ENCODE measurements at places on chromosomes 5 and 9. TPM values are rescaled to one million over a fixed set of nuclear protein-coding genes. Genes with fewer than 3 reads are reported as not detected.

Gene CAMK2A
- polyA plus RNA-seq: 0.70 TPM

Gene PDGFRB
- 61.6 TPM for polyA plus RNA-seq

DNA sequence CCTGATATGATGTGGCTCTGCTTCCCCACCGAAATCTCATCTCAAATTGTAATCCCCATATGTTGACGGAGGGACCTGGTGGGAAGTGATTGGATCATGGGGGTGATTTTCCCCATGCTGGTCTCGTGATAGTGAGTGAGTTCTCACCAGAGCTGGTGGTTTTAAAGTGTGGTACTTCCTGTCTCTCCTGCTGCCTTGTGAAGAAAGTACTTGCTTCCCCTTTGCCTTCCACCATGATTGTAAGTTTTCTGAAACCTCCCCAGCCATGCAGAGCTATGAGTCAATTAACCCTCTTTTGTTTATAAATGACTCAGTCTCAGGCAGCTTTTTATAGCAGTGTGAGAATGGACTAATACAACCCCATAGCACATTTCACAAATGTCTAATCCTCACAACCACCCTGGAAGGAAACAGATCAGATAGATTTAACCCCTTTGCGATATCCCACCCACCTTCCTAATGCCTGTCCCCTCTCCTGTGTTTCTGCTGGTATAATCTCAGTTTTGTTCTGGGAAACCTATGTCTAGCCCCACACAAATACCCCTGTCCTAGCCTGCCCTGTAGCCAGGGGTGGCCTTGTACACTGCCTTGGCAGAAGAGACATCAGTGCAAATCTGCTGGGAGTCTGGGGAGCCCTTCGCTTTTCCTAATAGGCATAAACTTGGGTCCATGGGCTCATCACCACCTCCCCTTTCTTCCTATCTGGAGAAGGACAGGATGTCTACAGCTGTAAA lies 157.0 kb upstream of the RAI14 start:
- no peak for DNase-seq

DNA sequence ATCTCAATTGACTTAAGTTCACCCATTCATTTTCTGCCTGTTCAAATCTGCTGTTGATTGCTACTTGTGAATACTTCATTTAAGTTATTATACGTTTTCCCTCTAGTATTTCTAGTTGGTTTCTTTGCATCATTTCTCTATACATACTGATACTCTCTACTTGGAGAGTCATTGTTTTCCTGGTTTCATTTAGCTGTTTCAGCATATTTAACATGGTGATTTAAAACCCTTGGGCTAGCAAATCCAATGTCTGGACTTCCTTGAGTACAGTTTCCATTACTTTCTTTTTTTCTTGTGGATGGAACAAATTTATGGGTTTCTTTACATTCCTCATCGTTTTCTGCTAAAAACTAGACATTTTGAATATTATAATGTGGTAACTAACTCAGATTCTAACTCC lies 90.7 kb downstream of the AP3B1 start:
- no peak for DNase-seq

DNA sequence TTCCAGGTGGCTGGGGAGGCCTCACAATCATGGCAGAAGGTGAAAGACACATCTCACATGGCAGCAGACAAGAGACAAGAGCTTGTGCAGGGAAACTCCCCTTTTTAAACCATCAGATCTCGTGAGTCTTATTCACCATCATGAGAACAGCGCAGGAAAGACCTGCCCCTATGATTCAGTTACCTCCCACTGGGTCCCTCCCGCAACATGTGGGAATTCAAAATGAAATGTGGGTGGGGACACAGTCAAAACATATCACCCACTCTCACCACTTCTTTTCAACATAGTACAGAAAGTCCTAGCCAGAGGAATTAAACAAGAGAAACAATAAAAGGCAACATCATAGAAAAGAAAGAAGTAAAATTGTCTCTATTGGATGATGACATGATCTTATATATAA lies 223.4 kb upstream of the SLC24A2 start:
- DNase-seq: no peak

DNA sequence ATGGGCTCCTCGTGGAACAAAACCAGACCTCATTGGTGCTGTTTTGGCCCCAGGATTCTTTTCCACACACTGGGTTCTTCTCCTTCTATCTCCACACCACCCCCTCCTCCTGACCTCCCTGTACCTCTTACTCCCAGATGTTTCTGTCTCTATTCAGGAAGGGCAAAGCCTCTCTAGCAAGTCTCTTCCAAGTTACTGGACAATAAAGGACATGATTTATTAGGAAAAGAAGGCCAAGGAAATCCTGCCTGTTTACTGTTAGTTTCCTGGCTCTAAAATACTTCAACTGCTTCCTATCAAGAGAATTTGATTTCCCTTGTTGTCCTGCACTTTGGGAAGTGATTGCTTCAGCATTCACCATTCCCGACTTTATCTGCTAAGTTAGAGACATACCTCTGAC lies 262.0 kb downstream of the SAXO1 start:
- DNase-seq: no peak

- DNase-seq: no peak
Measured at GRCh38 chr5:6246820-6247437, 131.4 kb downstream of the MED10 start.

Measured in testis (tissue), 5 donors.